Mammary epithelial cell (primary cell): ENCODE measurements at places on chromosomes 2 and 18.

- DNase-seq = no peak
These were observed 355.7 kb upstream of the RAB6C start for GRCh38 chr2:129623783-129624182.

DNA sequence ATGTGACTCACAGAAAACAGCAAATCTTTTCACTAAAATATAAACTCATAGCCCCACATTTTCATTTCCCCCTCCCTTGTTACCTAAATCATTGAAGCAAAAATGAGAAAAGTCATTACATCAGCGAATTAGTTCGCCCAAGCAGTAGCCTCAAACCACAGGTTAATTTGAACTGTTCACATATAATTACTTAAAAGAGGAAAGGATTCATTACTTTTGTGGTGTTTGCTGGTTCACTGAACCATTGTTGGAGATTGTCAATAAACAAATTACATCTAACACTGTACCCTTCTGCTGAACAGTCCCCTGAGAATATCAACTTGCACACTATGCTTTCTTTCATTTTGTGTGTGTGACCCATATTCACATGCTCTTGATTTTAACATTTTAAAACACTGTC is 238.7 kb downstream of the ERBB4 start:
- DNase-seq = no peak

DNA sequence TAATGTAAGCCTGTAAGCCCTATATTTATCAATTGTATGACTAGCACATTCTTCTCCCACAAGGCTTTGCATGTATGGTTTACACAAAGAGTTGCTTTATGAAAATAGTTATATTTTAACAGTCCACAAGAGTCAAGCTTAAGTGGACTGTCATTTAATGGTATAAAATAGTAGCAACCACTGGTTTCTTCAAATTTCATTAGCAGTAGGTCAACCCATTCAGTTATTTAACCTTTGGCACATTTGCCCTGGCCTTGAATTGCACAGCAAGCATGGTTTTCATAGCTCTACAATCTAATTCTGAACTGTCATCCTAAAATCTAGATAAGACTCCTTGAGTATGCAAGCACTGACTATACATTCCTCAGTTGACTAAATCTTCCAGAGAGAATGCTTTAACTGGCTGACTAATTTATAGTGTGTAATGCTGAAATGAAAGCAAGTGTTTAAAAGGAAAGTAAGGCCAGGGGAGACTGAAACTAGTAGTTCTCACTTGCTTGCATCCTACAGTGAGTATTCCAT is 1.8 kb downstream of the DPP4 start:
- DNase-seq = peak; percentile 56

DNA sequence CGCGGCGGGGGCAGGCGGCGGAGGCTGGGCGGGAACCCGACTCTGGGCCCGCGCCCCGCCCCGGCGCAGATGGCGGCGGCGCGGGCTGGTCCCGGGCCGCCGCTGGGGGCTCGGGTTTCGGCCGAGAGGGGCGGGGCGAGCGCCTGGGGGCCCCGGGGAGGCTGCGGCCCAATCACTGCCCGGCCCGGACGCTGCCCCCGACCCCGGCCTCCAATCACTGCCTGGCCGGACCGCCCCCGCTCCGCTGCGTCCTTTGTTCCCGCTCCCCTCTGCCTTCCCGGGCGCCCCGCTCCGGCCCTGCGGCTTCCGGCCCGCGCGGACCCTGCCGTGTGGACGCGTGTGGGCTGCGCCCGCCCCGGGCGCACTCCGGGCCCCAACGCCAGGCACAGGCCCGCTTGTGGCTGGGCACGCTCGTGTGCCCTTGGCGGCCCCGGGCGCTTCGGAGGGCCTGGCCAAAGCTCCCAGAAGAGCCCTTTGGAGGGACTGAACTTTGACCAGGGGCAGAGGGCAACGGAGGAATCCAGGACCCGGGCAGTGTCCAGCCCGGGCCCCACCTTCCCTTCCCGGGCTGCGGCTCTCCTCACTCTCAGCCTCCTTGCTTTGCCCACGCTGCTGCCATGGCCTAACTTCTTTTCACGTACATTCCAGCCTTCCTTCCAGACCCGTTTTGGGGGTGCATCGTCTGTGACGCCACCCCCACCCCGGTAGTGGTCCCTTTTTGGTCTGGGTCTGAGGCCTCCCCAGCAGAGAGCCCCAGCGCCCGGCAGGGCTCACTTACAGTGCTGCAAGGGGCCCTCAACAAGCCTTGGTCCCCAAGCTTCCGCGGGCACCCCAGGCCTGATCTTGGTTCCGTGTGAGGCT is 27.1 kb upstream of the PTMA start:
- DNase-seq = no peak

DNA sequence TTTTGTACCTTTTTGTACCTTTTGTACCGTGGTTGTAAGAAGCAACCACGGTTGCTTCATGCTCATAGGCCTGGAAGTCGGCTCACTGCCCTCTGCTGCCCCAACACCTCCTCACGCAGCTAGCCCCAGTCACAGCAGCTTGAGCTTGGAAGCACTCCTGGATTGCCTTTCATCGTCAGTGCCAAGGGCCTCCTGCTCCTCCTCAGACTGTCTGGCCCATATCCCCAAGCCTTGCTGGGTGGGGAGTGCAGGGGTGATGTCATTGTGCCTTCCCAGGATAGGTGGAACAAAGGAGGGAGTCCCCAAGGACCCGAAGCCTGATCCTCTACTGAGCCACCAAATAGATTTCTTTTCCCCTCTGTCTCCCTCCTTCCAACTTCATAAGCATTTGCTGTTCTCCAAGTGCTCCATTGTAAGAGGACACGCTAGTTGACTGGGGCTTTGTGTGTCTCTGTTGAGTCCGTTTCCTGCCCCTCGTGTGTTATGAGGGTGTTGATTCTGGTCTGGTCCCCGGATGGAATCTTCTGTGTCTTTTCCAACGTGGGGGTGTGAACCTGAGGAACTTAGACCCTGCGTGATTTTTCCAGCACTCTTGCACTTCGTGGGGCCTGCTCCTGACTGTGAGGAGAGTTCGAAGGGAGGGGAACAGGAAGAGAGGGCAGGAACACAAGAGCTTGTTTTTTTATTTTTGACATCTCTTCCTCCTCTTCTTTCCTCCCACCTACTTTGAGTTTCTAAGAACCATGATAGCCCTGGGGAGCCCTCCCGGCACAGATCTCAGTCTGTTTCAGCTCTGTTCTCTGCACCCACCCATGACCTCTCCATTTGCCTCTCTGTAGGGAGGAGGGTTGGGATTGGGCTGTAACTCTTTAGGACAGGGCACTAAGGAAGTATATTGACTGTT is 127.2 kb upstream of the EML6 start:
- DNase-seq = no peak

DNA sequence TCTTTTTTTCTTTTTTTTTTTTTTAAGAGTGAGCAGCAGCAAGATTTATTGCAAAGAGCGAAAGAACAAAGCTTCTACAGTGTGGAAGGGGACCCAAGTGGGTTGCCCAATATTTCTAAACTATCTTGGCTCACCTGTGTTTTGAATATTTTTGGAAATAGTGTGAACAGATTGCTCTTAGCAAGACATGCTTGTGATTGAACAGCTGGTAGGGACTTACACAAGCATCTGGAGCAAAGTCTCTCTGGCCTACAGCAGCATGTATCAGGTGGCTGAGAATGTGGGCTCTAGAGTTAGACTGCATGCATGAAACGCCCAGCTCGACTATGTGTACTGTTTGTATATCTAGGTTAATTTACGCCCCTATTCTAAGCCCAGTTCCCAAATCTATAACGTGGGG is 40.3 kb upstream of the FBXO11 start:
- DNase-seq = no peak

- peak; percentile 26 for DNase-seq
These were observed 181.8 kb upstream of the NT5C1B start for GRCh38 chr2:18771212-18771611.

DNA sequence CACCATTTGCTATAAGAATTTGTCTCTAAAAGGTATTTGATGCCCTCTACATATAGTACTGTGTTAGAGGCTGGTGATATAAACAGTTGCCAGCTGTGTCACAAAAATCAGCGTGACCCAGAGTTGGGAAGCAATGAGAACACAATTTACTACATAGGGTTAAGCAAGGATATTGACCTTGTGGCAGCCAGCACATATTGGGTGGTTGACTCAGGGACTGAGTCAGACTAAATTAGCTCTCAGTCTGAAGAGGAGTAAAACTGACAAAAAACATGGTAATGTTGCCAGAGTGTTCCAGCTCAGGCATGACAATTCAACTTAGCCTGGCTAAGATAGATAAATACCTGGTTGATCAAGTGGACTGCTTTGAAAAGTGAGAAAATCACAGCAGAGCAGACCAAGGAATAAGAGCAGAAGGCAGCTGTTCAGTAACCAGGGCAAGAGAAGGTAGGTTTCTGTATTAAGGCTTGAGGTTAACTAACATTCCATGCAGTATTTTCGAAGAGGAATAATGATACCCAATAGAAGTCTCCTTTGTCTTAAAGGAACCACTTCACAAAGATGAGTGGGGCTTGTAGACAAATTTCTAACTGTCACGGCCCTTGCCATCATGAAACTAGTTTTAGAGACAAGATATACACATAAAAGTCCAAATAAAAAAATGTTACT is 108.2 kb upstream of the ERBB4 start:
- DNase-seq = peak; percentile 91

DNA sequence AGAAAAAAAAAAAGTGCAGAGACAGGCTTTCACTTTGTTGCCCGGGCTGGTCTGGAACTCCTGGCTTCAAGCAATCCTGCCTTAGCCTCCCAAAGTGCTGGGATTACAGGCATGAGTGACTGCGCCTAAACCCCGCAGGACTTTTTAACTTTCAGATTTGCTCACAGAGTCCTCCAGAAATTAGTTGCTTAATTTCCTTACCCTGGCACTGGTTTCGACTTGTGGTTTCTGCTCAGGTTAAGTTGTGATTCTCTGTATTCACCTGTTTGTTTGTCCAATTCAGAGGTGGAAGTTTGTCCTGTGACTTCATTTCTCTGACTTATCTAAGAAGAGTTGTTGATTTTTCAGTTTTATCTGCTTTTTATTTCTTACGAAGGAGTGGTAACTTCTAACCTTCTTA is 238.1 kb downstream of the TMEM182 start:
- DNase-seq = no peak

GRCh38 chr2:224630659-224631550 is 45.7 kb upstream of the CUL3 start:
- peak; percentile 34 for DNase-seq

DNA sequence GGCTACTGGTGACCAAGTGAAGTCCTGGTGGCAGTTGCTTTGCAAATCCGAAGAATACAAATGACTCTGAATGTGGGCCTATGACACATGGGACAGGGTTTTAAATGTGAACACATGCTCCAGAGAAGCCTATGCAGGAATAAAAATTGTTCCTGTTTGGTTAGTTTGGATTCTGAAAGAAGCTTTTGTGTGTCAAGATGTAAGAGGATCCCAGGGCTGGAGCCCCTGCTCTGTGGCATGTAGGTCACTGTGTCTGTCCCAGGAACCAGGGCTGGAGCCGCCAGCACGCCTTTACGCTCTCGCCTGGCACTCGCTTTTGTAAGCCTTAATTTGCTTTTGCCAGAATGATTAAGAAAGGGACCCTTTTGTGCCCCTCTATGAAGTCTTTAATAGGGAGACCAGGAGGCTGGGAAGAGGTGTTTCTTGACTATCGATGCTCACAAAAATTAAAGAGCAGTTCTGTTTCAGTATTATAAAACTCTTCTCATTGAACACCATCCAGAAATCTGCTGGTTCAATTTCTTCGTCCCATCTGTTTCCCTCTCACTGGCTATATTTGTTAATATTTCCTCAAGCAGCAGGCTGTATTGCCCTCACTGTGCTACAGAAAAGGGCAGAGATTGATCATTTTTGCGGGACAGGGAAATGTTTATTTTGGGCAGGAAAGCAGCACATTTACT is 532.7 kb upstream of the POU3F3 start:
- DNase-seq = no peak

DNA sequence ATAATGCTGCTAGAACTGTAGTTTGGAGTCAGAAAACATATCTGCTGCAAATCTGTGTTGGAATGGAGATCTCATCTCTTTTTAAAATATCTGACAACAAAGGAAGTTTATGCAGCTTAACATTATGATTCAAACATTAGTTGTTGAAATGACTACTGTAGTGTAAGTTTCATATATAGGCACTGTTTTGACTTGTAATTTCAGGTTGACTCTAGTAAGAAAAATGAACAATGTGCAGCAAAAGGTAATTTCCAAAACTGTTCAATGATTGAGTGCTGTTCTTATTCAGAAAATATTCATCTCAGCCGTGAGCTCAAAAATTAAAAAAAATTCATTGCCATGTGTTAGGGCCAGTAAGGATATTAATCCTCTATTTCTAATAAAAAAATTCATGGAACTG is 48.5 kb downstream of the CCDC138 start:
- no peak for DNase-seq

DNA sequence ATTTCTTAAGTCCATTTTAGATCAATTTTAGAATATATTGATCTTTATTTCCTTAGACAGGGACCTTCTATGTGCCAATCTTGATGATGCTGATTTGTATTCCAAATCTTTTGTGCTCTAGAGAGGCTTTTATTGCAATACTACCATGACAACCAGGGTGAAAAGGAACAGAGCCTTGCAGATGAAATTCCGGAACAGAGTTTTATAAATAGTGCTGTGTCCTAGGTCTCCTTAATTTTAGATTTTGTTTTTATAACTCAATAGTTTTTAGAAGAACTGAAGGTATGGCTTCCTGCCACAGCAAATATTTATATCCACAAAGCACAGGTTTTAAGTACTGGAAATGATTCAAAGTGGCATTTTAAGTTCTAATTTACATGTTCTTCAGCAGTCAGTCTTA is 160.2 kb downstream of the PMAIP1 start:
- no peak for DNase-seq

DNA sequence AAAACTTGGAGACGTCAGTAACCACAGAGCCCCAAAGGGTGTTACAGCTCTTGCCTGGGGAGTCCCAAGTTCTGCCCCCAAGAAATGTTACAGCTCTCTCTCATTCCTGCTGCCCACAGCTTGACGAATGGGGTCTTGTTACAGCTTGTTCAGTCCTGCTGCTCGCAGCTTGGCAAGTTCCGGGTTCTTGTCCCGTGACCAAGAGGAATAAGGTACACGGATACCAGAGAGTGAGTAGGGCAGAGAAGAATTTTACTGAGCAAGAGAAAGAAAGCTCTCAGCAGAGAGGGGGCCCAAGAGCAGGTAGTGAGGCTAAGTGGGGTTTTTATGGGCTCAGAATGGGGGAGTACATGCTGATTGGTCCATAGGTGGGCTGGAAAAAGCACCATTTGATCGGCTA is 27.2 kb downstream of the SLC39A6 start:
- peak; percentile 75 for DNase-seq

DNA sequence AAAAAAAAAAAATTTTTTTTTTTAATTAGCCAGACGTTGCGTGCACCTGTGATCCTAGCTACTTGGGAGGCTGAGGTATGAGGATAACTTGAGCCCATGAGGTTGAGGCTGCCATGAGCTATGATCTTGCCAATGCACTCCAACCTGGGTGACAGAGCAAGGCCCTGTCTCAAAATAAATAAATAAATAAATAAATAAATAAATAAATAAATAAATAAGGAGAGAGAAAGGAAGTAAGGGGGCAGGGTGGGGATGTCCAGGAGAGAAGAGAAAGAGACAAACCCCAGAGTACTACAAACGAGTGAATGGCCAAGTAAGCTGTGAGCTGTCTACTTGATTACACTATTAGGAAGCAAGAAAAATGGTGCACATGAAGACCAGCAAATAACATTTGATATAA is 7.7 kb upstream of the PMAIP1 start:
- no peak for DNase-seq
